Posterior vena cava (tissue), 2 donors: ENCODE measurements at places on chromosomes 1 and 21. TPM values are rescaled to one million over a fixed set of nuclear protein-coding genes. Genes with fewer than 3 reads are reported as not detected.

The NHLH2 gene
- total RNA-seq: not detected

The XCL2 gene
- not detected for total RNA-seq

The LORICRIN gene
- total RNA-seq: not detected

The PRR9 gene
- total RNA-seq: not detected

The DDR2 gene
- total RNA-seq: 116 TPM

The CD101 gene
- total RNA-seq: 2.1 TPM

The PPIE gene
- 29.0 TPM for total RNA-seq

The PRDM15 gene
- total RNA-seq: 2.9 TPM

The PCAT6 gene
- total RNA-seq: 1.2 TPM

The TEDDM1 gene
- not detected for total RNA-seq

The CACYBP gene
- 47.9 TPM for total RNA-seq
